A673 (cell line): ENCODE measurements at places on chromosomes 2 and 18.

GRCh38 chr2:28134262-28134812 is 243.8 kb downstream of the BABAM2 start:
- no peak for DNase-seq

- DNase-seq = no peak
Measured at GRCh38 chr18:3008541-3008940, 4.4 kb downstream of the LPIN2 start.

GRCh38 chr2:208033701-208034502 is 8.6 kb upstream of the PLEKHM3 start:
- DNase-seq = peak; percentile 26

DNA sequence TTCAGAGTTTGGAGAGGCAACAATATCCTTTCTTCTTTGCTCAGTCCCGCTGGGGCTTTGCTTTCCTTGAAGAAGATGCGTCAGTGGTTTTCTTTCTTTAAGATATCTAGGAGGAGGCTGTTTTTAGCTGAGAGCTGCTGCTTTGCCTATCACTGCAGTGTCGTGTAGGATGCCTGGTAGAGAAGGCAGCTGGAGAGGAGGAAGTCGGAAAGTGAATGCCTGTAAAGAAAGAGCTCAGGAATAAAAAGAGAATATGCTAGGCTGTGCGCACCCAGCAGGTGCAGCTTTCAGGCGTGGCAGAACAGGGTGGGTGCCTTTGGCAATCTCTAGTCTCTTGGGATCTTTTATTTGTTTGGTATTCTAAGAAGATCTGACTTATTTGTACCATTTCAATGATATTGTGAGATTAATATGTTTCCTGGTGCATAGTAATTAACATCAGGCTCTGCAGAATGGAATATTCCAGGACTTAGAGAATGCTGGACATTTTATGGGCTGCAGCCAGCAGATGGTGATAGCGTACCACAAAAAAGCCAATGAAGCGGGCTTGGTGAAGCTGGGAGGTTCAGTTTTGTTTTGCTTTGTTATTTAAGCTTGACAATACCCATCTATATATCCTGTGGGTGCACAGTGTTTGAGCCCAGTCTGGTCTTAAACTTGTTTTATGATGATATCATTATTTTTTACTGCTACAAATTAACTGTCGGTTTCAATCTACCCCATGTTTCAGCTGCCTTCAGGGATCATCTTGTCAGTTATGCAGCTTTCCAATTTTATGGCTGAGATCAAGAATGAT is 34.9 kb downstream of the CAVIN2 start:
- DNase-seq = peak; percentile 82

- no peak for DNase-seq
Measured at GRCh38 chr2:181273986-181274385, 183.2 kb upstream of the ITGA4 start.

- peak; percentile 84 for DNase-seq
Measured at GRCh38 chr2:73291093-73291460, 2.3 kb downstream of the EGR4 start.

DNA sequence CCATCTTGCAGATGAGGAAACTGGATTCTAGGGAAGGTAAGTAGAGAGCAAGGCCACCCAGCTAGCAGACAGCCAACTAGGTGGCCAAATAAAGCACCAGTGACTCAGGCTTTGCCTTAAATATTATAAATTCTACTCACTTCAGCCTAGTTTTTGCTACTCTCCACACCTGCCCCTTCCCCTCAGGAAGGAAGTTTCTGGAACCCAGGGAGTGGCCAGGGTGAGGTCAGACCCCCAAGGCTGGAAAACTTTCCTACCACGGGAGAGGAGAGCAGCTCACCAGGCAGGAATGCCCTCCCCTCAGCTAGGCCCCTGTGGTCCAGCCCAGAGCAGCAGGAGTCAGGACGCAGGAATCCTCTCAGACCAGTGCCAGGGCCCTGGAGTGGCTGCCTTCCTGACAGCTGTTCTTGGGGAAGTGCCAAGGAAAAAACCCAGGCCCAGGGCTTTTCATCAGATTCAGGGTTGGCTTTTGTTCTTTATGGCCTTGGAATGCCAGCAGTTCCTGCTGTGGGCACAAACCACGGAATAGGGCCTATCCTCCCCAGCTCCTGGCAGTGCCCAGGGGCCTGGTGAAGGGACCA is 5.1 kb upstream of the PAX8 start:
- peak; percentile 48 for DNase-seq

DNA sequence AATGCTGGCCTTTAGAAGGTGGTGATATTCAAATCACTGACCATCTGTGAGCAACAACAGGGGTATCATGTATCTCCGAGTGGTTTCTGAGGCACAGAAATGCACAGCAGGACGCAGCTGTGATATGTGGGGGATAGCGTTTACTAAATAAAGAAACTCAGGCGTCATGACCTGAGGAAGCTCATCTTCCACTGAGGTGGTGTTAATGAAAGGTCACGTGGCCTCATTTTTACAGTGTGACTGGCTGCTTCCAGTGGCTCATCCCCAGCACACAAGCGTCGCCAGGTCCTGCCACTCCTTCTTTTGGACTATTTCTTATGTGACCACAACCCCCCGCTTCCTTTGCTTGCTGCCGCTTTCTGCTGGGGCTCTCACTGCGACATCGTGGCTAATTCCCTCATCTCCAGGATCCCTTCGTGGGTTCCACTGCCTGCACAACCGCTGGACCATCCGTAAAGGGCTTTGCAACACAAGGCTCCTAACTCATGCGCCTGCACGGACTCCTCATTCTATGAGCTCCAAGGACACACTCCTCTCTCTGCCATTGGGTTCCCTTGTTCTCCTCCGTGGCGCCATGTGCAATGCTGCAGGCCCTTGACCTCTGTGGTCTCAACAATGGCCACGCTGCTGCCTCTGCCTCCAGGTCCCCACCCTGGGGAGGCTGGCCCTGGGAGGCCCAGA is 109.3 kb downstream of the MBP start:
- DNase-seq = no peak

DNA sequence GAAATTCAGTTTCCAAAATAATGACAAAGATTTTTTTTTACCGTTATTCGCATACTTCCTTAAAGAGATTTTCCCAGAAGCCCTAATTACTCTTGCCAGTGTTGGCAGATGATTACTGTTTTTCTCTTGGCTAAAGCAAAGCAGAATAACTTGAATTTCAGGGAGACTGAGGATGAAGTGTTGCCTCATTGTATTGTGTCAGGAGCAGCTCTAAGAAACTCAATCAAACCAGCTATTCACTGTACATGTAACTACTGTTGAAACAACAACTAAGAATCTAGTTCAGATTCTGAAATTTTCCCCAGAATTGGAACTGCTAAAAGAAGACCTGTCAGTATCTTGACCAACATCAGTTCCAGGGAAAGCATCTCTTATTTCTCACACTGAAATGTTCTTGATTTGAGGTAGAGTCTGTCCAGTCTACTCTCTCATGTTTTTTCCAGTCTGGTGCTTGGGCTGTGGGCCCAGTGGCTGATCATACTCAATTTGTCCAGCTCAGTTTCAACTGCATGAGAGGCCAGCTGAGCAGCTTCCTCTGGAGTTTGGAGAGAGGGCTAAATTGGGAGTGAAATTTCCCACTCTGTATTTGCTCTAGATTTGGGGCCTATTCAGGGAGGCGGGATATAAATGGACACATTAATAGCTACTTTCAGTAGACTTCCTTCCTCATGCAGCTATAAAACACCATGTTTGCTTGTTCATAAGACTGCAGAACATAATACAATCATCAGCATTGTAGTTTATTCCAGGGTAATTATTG is 78.5 kb downstream of the PPP1R1C start:
- DNase-seq = peak; percentile 46

GRCh38 chr2:2229626-2230432 is 101.2 kb downstream of the MYT1L start:
- DNase-seq = no peak

GRCh38 chr2:136373029-136373428 is 255.1 kb upstream of the CXCR4 start:
- DNase-seq = no peak

- no peak for DNase-seq
Measured at GRCh38 chr18:77055429-77056300, 76.9 kb downstream of the MBP start.

DNA sequence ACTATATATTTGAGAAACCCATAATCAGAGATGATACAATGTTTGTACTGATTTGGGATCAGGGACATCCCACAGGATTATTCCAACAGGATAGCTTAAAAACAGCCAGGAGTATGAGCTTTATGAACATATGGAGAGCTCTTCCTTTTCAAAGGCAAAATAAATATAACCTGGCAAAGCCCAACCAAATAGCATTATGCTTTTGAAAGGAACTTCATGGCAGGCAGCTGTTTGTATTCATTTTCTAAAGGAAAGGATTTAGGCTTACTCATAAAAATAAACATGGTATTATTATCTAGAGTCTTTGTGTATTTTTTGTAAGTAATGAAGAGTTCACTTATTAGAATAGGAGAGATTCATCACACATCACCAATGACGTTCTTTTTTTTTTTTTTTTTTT is 44.4 kb downstream of the CCDC195 start:
- no peak for DNase-seq

- DNase-seq = no peak
Measured at GRCh38 chr2:3633982-3634595, 23.9 kb upstream of the ALLC start.

- no peak for DNase-seq
Measured at GRCh38 chr18:61823595-61823994, 69.2 kb downstream of the RNF152 start.

DNA sequence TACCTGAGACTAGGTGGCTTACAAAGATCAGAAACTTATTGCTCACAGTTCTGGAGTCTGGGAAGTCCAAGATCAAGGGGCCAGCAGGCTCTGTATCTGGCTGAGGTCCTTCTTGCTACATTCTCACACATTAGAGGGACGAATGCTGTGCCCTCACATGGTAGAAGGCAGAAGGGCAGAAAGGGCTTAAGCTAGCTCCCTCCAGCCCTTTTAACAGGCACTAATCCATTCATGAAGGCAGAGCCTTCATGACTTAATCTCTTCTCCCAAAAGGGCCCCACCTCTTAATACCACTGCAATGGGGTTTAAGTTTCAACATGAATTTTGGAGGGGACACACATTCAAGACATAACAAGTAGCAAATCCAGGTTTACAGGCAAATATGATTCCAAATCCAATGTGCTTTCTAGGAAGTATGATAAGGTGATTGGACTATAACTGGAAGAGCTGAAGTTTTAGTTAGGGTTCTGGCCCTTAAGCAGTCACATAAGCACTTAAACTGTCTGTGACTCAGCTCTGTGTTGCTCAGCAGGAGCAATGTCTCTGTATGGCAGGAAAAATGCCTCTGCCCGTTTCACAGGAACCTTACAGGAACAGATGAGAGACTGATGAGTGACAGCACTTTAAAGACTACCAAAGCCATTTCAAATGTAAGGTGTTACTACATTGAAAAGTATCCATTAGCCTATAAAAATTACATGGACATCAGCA is 119.6 kb upstream of the PTPRM start:
- DNase-seq = no peak

- DNase-seq = no peak
Measured at GRCh38 chr18:27045342-27045741, 139.8 kb downstream of the CHST9 start.

- no peak for DNase-seq
Measured at GRCh38 chr2:222930862-222931261, 70.0 kb downstream of the ACSL3 start.

DNA sequence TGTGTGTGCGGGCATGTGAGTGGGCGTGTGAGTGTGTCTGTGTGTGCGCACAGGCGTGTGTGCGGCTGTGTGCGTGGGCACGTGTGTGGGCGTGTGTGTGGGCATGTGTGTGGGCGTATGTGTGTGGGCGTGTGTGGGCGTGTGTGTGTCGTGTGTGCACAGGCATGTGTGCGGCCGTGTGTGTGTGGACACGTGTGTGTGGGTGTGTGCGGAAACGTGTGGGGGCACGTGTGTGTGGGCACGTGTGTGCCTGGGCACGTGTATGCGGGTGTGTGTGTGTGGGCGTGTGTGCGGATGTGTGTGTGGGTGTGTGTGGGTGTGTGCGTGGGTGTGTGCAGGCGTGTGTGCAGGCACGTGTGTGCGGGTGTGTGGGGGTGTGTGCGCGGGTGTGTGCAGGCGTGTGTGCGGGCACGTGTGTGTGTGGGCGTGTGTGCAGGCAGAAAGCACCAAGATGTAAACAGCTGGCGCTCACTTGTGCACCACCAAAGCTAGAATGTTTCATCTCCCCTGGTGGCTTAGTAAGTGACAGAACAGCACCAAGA is 31.2 kb upstream of the ALKAL2 start:
- no peak for DNase-seq

- DNase-seq = no peak
Measured at GRCh38 chr2:136255648-136256461, 137.9 kb upstream of the CXCR4 start.

GRCh38 chr2:107719836-107720235 is 106.9 kb upstream of the RGPD4 start:
- DNase-seq = no peak

DNA sequence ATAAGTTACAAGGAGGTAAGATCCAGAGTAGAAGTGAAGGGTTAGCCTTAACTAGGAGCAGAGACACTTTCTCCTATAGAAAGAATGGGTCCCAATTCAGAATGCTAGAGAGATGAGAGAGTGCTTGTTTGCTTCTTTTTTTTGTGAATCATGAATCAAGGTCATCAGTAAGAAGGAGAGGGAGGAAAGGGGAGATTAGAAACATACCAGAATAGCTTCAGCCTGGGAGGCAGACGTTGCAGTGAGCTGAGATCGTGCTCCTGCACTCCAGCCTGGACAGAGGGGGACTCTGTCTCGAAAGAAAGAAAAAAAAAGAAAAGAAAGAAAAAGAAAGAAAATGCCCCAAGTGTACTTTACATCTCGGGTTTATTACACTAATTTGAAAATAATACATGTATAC is 55.8 kb upstream of the SLC35F5 start:
- no peak for DNase-seq

DNA sequence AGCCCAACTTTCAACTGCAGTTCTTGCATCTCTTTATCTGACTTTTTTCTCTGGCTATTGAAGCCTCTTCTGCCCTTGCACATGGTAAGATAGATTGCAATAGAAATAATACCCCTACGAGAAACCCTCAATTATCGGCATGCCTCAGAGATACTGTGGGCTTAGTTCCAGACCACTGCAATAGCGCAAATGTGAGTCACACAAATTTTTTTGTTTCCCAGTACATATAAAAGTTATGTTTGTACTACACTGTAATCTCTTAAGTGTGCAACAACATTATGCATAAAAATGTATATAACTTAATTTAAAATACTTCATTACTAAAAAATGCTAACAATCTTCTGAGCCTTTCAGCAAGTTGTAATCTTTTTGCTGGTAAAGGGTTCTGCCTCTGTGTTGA is 124.7 kb downstream of the PDE1A start:
- peak; percentile 46 for DNase-seq

- no peak for DNase-seq
Measured at GRCh38 chr2:200860092-200860795, 4.2 kb downstream of the CLK1 start.

DNA sequence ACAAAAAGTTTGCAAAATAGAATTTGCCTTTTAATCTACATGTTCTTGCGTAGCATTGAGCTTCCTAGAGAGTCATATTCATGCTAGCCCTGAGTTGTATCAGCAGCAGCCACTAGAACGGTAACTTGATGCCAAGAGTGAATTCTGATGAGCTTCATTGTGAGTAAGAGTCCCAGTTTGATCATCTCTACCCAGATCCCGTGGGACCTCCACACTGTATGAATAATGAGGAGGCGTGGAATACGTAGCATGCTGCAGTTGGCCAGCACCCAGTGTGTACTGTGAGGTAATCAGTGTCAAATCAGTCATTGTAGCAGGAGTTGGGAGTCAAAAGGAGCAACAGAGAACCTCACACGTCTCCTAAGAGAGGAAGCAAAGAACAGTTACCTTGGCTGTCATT is 197.9 kb downstream of the NEDD4L start:
- DNase-seq = peak; percentile 97
